ENCODE measurements at places on chromosomes 2 and 18.

DNA sequence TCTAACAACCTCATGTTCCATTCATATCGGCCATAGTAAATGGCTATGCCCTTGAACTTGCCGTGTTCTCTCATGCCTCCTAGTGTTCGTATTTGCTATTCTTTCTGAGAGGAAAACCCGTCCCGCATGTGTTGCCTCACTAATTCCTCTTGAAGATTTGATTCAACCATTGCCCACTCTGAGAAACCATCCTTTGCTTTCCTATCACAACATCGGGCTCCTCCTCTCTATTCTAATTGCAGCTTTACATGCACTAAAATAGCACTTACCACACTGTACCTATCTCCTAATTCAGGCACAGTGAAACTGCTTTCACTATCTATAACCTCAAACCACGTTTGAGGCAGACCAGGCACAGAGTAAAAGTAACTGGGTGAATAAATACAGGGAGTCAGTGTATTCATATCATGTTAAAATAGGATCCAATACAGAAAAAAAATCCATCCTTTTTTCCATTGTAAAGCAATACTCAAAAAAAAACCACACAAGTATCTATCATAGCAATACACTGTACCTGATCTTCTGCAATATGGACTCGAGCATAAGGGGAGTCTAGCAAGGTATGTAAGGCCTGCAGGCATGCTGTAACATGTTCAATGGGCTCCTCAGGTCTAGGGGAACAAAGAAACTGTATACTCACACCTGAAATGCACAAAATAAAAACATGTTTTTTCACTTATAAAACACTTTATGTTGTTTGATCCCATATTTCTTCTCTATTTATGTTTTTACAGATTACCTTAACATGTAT lies 39.0 kb upstream of the STRN start:
- DNase-seq, result no peak

DNA sequence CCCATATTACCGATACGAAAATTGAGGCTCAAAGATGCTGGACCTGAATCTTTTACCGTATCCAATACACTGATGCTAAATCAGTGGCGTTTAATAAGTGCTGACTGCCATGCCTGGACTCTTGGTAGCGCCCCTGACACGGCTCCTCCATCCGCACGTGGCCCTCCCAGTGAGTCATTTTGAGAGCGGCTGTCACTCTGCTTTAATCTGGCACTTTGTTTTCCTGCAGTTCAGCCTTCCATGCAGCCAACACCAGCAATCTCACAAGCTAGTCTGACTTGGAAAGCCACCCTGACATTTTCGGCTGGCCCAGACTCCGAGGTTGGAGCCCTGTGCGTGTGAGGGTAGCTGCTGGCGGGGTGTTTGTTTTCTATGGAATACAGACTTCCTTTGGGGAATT lies 155.1 kb upstream of the LMAN1 start:
- peak; percentile 76 for DNase-seq

- no peak for DNase-seq
Observed at GRCh38 chr2:121388371-121388770, 103.4 kb upstream of the TFCP2L1 start.

GRCh38 chr2:120867290-120868241 lies 131.9 kb downstream of the GLI2 start:
- DNase-seq, result peak; percentile 96

DNA sequence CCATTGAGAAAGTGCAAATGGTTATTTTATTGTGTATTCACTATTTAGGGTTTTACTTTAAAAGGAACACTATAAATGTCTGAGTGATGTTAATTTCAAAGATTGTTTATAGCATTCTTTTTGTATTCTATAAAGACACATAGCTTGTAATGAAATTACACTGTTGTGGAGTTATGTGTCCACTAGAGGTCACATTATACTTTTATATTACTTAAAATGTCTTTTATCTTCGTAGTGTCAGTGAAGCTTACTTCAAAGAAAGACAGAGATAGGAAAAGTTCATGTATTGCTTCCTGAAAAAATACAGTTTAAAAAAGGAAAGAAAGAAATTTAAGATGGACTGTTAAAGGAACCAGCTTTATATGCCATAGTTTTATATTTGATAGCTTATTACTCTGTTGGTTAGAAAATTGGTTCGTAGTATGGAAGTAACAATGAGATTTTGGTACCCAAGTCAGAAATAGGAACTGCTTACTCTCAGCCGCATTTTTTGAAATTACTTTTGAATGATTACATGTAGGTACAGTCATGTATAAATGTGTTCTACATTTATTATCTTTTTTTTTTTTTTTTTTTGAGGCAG lies 20.5 kb downstream of the APLF start:
- no peak for DNase-seq

DNA sequence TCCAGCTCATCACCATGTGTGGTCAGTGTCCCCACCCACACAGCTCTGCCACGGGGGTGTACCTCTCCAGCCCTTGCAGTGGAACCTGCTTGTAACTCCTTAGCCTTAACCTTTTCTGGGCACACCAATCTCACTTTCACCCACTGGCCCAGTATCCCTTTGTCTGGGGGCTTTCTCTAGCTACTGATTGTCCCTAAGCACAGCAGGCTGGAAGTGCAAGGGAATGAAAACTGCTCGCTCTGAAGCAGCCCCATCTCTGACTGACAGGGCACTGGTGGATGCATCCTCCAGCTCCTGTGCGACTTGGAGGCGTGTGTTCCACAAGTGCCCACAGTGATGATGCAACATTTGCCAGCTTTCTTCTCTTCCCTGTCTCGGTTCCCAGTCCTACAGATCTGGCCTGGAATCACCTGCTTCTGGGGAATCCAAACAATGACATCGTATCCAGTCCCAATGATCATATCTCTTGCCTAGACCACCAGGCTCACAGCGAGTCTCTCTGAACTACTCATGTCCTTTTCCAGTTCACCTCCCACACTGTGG lies 33.6 kb downstream of the SCTR start:
- no peak for DNase-seq

DNA sequence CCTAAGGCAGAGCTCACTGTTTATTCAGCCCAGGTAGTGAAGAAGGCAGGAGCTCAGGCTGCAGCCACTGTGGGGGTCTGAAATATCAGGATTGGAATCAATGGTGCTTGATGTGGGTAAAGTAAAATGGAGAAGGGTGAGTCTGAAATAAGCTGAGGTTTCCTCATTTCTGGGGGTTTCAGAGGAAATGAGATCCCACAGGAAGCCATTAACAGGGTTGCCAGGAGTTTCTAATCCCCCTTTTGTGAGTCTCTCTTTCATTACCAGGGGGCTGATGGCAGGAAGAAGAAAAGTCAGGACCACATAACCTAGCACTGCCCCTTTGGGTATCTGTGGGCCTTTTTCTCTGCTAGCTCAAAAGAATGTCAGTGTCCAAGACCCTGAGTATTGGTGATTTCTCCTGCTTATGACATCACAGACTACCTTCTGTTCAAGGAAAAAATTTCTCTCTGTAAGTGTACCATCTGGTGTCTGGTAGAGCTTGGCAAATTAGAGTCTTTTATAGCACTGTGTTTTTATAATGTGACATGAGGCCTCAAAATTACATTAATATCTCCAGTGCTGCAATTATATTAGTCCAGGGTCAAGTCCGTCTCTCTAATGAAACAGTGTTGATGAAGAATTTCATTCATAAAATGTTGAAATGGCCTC lies 56.0 kb downstream of the LBH start:
- DNase-seq, result no peak

DNA sequence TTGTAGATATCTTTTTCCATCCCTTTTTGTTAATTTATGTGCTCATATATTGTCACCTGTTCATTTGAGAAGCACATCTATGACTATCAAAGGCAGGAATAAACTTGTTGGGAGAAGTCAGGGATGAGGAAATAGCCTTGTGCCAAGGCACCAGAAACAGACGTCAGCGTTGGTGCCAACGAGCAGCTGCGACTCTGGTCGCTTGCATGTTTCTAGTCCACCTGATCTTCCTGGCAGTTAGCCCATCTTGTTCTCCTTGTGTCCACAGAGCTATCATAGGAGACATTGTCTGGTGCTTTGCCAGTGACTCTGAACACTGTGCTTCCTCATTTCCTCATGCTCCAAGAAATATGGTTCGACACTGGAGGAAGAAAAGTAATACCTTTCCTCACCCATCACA lies 374.4 kb downstream of the PTPRM start:
- DNase-seq, result peak; percentile 39

All from right hindlimb (tissue), 1 donor.